ENCODE measurements at places on chromosomes 1 and 21.
A peak's percentile ranks its signal among the peaks of the same experiment; 100 is the strongest.

- ATAC-seq = no peak
Measured at GRCh38 chr21:35326677-35327076, 277.6 kb upstream of the RUNX1 start.

- no peak for ATAC-seq
Measured at GRCh38 chr1:26832249-26832960, 5.9 kb downstream of the ZDHHC18 start.

DNA sequence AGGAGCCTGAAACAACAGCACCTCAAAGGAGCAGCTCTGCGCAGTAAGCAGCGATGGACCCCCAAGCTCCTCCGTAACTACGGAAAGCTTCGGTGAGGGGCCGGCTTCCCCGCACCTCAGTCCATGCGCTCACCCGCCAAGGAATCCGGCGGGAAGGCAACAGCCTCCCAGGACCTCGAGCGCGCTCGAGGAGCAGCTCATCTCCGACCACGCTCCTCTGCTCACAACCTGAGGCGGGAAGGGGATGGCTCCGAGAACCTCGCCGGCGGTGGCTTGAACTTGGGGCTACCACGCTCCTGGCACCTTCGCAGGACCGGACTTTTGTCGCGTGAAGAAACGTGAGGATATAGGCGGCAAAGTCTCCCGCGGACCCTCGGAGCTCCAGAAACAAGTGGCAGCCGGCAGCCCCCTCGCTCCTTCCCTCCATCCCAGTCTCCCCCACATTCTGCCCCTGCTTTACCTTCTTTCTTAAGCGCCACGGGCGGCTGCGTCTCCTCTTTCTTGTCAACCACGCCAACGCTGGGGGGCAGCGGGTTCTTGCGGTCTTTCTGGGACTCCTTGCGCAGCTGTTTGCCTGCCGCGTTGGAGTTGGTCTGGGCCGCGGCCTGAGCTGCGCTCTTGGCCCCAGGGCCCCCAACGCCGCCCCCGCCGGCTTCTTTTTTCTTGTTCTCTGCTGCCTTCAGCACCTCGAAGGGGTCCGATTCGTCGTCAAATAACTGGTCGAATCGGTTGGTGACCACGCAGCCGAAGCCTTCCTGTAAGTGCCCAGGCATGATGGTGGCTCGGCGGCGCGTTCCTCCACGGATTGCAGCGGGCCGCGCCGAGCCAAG is 459 bp downstream of the SERBP1 start:
- peak; percentile 8 for ATAC-seq

GRCh38 chr21:35940074-35940927 is 120.0 kb downstream of the SETD4 start:
- ATAC-seq = peak; percentile 19

DNA sequence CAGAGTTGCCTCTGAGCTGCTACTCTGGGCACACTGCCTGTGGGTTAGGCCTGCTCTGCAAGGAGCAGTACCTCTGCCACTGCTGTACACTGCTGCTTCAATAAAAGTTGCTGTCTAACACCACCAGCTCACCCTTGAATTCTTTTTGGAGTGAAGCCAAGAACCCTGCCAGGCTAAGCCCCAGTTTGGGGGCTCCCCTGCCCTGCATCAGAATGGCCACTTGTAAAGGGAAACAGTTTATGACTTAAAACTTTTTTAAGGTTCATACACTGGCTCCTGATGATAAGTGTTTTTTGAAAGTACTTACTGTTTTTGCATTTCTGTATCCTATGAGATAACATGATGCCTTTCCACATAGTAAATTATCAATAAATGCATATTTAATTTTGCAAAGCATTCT is 310.0 kb downstream of the LMO4 start:
- no peak for ATAC-seq

DNA sequence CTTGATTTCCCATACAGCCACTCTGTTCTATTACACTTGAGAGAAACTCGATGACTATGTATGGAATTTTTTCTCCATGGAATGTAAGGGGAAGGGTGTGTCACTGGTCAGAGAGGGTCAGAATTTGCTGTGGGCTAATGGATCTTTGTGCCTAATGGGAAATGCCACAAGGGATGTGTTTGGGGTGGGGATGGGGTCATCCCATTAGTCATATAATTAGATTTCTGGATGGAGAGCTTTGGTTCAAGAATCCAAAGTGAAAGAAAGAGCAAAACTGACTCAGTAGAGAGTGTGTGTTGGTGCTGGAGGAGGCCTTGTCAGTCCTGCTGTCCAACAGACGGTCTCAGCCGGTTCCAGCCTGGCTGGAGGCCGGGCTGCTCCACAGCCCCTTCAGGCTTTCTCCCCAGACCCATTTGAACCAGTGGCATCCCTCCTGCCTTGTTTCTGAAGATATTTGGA is 86.4 kb downstream of the LAMC2 start:
- no peak for ATAC-seq

- ATAC-seq = no peak
Measured at GRCh38 chr1:161299347-161299746, 10.4 kb downstream of the MPZ start.

DNA sequence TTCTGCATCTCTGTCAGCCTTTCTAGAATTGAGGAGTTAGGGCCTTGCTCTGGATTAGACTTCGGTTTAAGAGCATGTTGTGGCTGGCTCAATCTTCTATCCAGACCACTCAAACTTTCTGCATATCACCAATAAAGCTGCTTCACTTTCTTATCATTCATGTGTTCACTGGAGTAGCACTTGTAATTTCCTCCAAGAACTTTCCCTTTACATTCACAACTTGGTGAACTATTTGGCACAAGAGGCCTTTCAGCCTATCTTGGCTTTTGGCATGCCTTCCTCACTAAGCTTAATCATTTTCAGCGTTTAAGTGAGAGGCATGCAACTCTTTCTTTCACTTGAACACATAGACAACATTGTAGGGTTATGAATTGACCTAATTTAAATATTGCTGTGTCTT is 3.6 kb upstream of the HORMAD1 start:
- ATAC-seq = no peak

DNA sequence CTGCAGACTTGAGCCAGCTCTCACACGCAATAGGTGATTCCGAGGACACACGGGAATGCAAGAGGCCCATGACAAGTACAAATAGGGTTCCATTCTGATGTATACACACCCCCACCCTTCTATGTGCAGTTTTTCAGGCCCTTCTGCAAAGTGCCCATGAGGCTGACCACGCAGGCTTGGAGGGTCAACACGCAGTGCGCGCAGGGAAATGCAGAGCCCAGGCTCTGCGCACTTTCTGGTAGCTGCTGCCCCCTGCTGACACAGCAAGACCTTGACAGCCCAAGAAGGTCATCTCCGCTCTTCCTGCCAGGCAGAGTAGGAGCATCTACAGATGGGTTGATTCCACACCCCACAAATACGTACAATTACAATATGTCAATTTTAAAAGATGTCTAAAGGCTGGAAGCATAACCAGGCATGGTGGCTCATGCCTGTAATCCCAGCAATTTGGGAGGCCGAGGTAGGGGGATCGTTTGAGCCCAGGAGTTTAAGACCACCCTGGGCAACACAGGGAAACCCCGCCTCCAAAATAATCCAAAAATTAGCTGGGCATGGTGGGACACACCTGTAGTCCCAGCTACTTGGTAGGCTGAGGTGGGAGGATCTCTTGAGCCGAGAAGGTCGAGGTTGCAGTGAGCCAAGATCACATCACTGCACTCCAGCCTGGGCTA is 18.5 kb downstream of the SH3BP5L start:
- peak; percentile 85 for ATAC-seq

- ATAC-seq = no peak
Measured at GRCh38 chr1:241918879-241919278, 38.7 kb upstream of the BECN2 start.

GRCh38 chr1:156883919-156884318 is 9.6 kb upstream of the PEAR1 start:
- no peak for ATAC-seq

GRCh38 chr1:178723546-178723945 is 1.5 kb upstream of the RALGPS2 start:
- ATAC-seq = no peak

GRCh38 chr1:174194461-174194860 is 35.1 kb downstream of the RABGAP1L start:
- no peak for ATAC-seq

- no peak for ATAC-seq
Measured at GRCh38 chr1:109687641-109688499, at the start of gene GSTM1. GSTM1 (plus strand) TSS chr1:109687817; CDS start chr1:109687874, 57 bp downstream.

- ATAC-seq = no peak
Measured at GRCh38 chr1:226569879-226570547, 21.4 kb downstream of the STUM start.

DNA sequence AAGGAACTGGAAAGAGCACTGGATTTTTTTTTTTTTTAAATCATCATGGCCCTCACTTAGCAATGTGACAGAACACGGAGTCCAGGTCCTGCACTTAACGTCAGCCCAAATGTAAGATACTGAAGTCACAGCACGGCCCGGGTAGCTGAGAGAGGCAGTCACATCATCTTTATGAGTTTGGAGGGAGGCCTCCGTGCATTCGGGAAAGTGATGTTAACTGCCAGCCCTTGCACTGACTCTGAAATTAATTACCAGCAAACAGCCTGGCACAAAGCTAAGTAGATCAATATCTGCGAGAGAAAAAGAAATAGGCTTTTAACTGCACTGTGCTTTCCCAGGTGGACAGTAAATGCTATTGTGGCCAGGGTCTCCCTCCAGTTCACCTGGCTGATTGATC is 109.5 kb upstream of the ADAR start:
- ATAC-seq = no peak

GRCh38 chr1:23497777-23498439 is 13.9 kb upstream of the ASAP3 start:
- no peak for ATAC-seq

DNA sequence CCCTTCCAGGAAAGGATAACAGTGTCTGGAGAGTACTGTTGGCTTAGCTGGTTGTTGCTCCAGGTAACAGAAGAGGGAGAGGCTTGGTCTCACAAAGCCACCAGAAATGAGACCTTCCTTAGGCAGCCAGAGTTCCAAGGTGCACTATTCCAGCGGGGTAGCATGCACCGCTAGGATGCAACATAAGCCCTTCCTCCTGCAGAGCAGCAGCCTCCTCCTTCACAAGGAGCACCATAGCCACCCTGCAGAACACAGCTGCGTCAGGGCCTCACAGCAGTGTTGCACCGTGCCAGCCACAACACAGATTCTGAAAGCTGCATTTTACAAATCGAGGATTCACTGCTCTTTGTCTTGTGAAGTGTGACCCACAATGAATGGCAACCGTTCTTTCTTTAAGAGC is 142.0 kb downstream of the CLIC6 start:
- no peak for ATAC-seq

GRCh38 chr1:228279722-228280105 is 71.9 kb downstream of the OBSCN start:
- no peak for ATAC-seq

DNA sequence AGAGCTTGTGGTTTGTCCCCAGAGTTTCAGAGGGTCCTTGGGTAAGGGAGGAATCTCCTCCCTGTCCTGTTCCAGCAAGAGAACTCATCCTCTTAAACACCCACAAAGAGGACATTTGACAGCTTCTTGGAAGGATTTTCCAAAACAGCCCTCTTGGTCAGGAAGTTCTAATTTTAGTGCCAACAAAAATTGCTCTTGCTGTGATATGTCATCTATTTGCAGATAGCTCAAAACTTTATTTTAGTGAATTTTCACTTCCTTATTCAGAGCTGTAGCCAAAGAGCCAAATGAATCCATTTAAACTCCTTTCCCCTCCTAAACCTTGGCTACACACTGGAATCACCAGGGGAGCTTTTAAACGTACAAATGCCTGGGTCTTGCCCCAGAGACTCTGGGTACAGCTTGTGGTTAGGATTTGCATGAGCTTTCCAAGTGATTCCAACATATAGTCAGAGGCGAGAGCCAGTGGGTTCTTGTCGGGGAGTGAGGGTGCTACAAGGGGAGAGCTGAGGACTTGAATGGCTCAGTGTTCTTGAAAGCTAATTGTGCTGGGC is 11.8 kb upstream of the RASSF5 start:
- ATAC-seq = no peak

GRCh38 chr1:23167353-23168078 is 1.1 kb downstream of the LUZP1 start:
- ATAC-seq = peak; percentile 43

GRCh38 chr21:33362044-33362555 is 37.3 kb downstream of the IFNAR1 start:
- ATAC-seq = peak; percentile 74

Data from activated T-helper 17 cell treated with anti-CD3 and anti-CD28 coated beads, Interleukin-2, amount 50 U/mL, for 72 hours (primary cell).